ENCODE measurements at places on chromosomes 2 and 18.

- DNase-seq: no peak
Measured at GRCh38 chr2:79702905-79703304, 190.1 kb downstream of the CTNNA2 start.

DNA sequence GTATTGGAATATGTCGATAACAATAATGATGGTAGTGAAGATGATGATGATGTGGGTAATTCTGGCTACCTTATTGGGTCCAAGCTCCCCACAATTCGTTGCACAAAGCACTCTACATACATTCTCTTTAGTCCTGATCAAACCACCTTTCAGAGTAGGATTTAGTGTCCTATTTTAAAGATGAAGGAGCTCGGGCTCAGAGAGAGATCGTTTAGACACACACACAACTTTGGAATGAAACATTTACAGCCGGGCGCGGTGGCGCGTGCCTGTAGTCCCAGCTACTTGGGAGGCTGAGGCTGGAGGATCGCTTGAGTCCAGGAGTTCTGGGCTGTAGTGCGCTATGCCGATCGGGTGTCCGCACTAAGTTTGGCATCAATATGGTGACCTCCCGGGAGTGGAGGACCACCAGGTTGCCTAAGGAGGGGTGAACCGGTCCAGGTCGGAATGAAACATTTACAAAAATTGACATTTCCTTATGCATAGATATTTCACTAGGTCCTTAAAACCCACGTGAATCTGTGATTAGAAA lies 50.7 kb downstream of the GREB1 start:
- no peak for DNase-seq

GRCh38 chr2:100752628-100753333 lies 67.2 kb upstream of the NPAS2 start:
- no peak for DNase-seq

GRCh38 chr18:48991319-48991660 lies 40.5 kb upstream of the SMAD7 start:
- DNase-seq: no peak

GRCh38 chr2:138447889-138448570 lies 53.5 kb upstream of the SPOPL start:
- DNase-seq: no peak

DNA sequence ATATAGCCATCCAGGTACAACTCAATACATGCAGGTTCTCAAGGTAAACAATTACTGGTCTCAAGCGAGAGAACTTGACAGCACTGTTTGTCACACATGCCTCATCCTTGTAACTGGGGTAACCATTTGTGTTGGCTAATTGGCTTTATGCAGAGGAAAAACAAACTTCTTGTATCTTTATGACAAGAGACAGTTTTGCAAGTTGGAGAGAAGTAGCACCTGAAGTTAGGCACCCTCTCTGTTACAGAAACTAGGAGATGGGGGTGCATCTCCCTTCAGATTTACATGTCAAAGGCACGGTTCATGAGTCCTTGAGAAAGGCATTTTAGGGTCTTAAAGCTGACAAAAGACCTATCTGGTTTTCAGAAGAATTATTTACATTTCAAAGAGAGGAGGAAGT lies 241.7 kb downstream of the CD226 start:
- DNase-seq: no peak

DNA sequence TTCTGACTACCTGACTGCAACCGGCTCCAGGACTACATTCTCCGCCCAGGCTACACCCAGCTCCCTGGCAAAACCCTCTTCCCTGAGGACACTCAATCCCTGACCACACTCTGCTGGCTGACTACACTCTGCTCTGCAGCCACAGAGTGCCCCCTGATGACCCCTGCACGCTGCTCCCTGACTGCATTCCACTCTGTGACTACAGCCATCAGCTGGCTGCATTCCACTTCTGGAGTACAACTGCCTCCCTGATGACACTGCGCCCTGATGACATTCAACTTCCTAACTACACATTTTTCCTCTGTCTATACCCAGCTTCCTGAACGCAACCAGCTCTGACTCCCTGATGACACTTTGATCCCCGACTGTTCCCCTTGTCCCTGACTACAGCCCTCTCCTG lies 71.3 kb upstream of the NRXN1 start:
- no peak for DNase-seq

- DNase-seq: no peak
Measured at GRCh38 chr18:76602191-76602590, 107.1 kb upstream of the ZNF516 start.

DNA sequence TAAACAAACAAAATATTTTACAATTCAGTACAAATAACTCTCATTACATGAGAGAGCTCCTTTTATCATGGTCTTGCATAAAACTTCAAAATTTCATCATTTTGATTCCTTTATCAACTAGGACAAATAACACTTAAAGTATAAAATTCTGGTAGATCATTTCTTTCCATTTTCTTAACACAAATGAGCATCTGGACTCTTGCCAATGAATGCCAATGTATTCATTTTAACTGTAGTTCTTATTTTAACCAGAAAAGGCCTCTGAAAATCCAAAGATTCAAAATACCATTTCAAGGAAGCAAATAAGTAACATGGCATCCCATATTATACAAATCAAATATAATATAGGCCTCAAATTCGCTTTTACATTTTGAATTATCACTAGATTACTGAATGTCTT lies 13.8 kb upstream of the POU3F3 start:
- no peak for DNase-seq

DNA sequence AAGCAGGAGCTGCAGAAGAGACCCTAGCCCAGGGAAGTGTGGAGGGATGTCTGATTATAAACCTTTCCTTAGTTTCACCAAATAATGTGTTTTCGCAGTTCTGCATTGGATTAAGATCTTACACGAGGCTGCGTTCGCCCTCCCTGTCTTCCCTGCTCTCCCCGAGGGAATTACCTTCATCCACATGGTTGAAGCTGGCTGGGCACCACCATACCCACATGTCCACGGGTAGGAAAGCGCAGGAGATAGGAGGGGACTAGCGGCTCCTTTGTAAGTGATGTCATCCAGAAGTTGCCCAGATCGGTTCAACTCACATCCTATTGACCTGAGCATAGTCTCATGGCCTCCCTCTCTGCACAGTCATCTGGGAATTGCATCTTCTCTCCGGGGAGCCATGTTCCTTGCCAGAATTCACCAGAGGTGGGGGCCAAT lies 1.1 kb downstream of the TTL start:
- DNase-seq: no peak

GRCh38 chr18:47506897-47507296 lies 255.4 kb upstream of the SKOR2 start:
- DNase-seq: no peak

DNA sequence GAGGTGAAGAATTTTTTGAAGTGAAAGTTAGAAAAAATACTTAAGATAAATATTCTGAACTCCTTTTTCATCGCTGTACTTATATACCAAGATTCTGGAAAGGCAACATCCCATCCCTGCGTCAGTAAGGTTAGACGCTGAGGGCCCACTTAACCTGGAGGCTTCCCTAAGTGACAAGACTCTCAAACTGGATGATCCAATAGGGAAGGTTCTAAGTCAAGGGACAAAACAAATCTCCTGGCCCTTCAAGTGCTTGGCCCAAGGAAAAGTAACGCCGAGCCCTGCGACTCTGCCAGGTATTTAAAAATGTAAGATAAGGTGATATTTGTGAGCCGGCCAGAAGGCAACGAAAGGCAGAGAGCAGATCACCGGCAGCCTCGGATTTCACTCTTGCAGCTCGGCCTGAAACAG lies 1.3 kb downstream of the STK39 start:
- no peak for DNase-seq

DNA sequence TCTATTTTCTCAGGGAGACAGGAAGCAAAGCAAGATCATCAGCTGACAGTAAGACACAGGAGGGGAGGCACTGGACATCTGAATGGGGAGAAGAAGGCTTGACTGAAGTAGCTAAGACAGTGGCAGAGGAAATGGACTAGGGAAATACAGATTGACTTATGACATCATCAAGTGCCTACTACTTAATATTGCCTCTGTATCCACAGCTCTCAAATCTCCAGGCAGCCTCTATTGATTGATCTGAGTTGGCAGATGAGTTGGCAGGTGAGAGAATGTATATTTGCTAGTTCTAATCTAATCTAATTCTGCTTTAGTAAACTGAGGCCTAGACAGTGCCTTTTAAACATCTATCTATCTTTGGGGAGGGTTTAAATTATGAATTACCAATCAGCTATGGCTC lies 242.1 kb downstream of the SLC8A1 start:
- no peak for DNase-seq

DNA sequence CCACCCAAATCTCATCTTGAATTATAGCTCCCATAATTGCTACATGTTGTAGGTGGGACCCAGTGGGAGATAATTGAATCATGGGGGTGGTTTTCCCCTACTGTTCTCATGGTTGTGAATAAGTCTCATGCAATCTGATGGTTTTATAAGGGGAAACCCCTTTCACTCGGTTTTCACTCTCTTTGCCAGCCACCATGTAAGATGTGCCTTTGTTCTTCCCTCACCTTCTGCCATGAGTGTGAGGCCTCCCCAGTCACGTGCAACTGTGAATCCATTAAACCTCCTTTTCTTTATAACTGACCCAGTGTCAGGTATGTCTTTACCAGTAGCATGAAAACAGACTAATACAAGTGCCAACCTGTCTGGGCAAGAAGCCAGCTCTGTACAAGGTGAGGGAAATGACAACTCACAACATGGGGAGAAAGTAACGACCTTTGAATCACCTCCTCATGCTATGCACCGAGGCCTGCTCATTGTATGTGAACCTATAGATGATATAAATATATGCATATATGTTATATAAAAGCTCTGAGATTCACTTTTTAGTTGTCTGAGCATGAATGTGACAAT lies 162.2 kb downstream of the ALPK2 start:
- DNase-seq: no peak

DNA sequence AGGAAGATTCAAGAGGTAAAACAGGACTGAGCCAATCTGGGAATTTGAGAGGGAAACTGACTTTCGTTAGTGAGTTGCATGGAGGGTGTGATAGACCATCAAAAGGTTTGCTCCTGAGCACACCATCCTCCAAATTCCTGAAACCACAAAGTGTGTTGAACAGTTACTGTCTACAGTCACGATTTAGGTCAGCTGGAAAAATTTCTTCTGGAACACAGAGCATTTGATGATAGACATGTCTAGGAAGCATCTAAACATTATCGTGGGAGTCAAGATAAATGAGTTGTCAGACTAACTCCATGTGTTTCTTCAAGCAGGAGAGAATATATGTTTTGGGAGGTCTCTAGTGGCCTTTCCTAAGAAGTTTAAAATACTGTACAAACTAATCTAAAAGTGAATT lies 449.4 kb upstream of the SLC14A2 start:
- DNase-seq: no peak

GRCh38 chr2:52710810-52711618 lies 1056.6 kb upstream of the CHAC2 start:
- DNase-seq: no peak

GRCh38 chr2:217573571-217573970 lies 429.2 kb downstream of the TNS1 start:
- no peak for DNase-seq

- DNase-seq: no peak
Measured at GRCh38 chr2:120622886-120623753, 112.5 kb upstream of the GLI2 start.

DNA sequence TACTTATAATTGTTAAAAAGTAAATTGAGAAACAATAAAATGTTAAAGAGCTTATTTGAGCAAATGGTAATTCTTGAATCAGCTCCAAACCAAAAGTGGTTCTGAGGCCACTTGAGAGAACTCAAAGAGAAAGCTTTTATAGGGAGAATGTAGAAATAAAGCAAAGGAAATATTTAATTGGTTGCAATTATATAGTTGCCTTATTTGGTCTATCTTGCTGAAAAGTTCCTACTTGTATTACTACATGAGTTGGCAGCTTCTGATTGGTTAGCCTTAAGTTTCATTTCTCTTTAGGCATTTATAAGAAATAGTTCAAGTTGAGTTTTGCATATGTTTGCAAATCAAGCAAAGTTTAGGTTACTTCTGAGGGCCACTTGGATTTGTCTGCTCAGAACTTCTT lies 38.1 kb downstream of the SCN2A start:
- no peak for DNase-seq

- DNase-seq: no peak
Measured at GRCh38 chr2:130810490-130810889, 26.2 kb upstream of the ARHGEF4 start.

DNA sequence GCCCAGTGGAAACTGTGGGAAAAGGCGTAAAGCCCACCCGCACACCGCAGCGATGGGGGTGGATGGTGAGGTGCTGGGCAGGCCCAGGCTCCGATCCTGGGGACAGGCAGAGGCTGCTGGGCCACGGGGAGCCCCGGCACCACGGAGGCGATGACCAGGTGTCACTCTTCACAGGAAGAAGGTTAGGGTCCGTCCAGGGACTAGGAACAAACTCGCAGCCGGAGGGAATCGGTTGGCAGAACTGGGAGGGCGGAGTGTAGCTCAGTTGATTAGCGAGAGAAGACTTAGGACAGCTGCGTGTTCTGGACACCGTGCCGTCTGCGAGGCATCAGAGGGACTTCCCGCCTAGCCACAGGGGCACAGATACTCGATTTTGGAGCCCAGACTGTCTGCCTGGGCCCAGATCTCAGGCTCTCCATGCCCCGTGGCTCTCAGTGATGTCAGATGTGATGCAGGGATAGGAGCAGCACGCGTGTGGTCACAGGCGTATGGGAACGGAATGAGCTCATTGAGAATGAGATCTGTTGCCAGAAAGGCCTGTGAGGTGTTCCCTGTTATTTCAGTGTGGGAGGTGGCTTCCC lies 16.1 kb upstream of the ALLC start:
- DNase-seq: no peak

GRCh38 chr2:84362541-84362940 lies 96.5 kb downstream of the SUCLG1 start:
- no peak for DNase-seq

GRCh38 chr2:8472545-8473323 lies 209.1 kb upstream of the ID2 start:
- no peak for DNase-seq

DNA sequence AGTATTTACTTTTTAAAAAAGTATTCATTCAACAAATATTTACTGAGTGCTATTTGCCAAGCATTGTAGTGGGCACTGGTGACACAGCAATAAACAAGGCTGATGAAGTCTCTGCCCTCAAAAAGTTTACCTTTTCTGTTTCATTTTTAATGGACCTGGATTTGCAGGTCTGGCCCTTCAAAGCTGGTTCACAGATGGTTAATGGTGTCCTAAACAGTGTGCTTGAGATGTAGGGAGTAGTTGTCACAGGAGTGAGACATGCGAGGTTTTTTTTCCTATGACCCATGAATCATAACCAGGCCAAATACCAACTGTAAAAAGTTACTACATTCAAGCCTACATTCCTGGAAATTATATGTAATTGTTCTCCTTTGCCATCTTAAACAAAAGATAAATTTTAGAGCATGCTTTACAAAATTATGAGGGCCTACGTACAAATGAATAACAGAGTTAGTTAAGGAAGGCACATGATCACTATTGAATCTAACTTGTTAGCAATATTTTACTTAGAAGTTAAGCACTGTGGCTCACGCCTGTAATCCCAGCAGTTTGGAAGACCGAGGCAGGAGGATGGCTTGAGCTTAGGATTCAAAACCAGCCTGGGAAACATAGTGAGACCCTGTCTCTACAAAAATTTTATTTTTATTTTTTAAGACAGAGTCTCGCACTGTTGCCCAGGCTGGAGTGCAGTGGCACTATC lies 223.9 kb downstream of the MBD5 start:
- no peak for DNase-seq
